ENCODE measurements at places on chromosomes 16 and 17.

GRCh38 chr17:77528516-77529327 is 388.0 kb downstream of the SEC14L1 start:
- DNase-seq, result no peak

DNA sequence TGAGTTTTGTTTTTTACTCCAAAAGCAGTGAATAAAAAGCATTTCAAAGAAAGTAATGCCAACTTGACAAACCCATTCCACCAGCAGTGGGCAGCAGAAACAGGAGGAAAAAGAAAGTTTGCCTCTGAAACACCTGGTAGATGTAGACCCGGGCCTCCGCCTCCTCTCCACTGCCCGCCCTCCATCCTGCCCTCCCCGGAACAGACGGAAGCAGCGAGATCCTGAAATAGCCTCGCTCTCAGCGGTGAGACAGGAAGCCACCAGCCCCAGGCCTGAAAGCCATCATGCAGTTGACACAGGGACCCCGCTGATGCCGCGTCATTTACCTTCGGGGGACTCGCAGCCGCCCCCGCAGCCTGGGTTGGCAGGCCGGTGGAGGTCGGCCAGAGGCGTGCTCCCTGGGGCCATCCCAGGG is 67.8 kb downstream of the C16orf78 start:
- DNase-seq, result no peak

DNA sequence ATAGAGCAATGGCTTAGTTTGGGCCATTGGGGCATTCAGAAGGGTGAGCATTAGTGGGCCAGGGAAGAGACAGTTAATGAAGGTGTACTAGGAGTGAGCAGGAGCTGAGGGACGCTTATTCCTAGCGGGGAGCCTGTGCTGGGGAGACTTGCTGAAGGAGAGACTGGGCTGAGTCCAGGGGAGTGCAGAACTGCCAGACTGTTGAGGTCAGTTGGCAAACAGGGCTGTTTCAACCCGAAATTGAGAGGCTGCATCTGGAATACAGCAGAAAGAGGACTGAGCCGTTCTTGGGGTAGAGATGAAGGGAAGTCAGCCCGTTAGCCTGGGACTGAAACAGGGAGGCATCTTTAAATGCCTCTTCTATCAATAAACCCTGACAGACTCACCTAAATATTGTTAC is 33.2 kb downstream of the MAP2K6 start:
- DNase-seq, result no peak

DNA sequence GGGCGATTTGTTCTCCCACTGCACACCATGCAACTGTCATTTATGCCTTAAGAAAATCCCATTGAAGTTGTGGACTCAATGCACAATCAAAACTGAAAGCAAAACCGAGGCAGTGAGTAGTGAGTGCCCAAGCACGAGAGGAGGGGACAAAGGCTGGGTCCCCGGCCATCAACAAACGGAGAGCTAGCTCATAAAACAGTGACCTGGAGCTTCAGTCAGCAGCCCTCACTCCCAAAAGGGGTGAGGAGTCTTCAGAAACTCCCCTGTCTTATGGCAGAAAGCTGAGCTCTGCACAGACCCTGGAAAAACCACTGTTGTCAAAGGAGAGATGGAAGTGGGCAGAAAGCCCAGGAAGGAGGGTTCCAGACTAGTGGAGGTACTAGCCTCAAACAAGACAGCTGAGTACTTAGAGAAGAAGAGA is 96.9 kb downstream of the ADCY9 start:
- no peak for DNase-seq

GRCh38 chr16:65876056-65876408 is 490.5 kb upstream of the CDH5 start:
- DNase-seq, result no peak

DNA sequence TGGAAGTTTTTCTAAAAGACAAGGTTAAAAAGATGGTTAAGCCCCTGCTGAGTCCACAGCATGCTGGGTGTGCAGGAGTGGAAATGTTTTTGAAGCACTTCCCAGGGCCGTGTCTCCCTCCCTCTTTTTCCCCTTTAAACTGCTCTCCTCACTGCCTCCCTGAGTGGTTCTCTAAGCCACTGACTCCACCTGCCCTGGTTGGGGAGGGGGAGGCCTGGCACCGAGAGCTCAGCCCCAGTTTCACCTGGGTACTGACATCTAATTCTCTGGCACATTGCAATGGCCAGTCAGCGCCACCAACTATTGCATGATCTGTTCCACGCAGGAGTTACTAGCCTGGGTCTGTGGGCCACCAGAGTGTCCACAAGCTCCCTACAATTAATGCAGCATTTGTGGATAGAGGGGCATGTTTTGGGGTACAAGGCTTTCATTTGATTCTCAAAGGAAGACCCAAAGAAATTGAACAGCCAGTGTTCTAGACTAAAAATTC is 22.7 kb downstream of the MPP3 start:
- DNase-seq, result no peak

GRCh38 chr16:77807021-77807420 is 18.7 kb downstream of the VAT1L start:
- DNase-seq, result no peak

GRCh38 chr16:54437921-54438320 is 151.3 kb upstream of the IRX3 start:
- DNase-seq, result no peak

- DNase-seq, result peak; percentile 87
These were observed 8.3 kb downstream of the MNT start for GRCh38 chr17:2392252-2393173.

- no peak for DNase-seq
These were observed 509 bp upstream of the JUP start for GRCh38 chr17:41787021-41787418.

DNA sequence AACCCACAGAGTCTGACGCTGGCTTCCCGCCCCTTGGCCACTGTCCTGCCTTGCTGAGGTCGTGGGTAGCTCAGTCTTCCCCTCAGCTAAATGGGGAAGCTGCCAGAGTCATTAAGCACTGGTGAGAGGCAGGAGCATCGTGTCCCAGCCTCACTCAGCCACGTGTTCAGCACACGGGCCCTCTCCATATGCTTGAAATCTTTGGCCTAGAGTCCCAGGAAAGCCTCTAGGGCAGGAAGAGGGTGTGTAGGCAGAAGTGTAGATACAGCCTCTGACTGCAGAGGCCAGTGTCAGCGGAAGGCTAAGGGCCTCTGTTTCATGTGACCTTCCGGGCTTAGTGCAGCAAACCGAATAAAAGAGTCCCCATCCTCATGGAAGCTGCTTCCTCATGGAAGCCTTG is 4.1 kb downstream of the DHODH start:
- no peak for DNase-seq

GRCh38 chr17:40559954-40560591 is 5.2 kb downstream of the CCR7 start:
- DNase-seq, result peak; percentile 63

- no peak for DNase-seq
These were observed 1.7 kb upstream of the CCL23 start for GRCh38 chr17:36019423-36019822.

- DNase-seq, result no peak
These were observed 870.1 kb downstream of the CDH11 start for GRCh38 chr16:64251742-64252141.

GRCh38 chr17:41519501-41520224 is 973 bp upstream of the KRT15 start:
- DNase-seq, result no peak

DNA sequence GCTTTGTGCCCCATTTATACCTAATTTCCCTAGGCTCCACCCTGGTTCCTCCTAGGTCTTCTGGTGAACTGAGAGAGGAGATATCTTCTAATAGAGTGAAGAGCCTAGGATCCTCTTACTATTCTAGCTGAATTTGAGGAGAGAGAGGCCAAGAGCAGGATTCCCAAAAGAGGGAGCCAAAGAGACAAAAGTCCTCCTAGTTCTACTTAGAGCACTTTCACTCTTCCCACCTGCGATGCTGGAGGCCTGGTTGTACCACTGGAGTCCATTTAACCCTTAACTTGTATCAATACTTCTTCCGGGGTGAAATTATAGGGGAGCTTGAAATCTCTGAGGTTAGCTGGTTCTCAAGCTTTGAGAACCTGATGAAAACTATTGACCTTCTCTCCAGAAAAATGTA is 3.4 kb upstream of the SSH2 start:
- no peak for DNase-seq

DNA sequence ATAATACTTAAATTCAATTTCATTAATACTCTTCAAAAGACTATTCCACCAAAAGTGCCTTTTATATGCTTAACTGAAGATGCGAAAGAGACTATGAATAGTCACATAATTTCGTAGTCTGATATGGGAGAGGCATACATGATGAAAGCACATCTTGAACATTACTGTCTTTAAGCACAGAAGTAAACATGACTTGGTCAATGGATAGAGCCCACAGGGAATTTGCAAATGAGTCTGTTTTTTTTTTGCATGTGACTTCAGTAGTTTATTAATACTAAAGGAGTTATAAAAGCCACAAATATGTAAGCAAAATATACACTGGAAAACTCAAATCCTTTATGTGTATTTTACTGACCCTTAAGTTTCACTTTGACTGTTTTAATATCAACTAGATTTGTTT is 15.9 kb downstream of the ADPRM start:
- DNase-seq, result no peak

- DNase-seq, result no peak
These were observed 207.6 kb downstream of the FTO start for GRCh38 chr16:53911513-53911912.

DNA sequence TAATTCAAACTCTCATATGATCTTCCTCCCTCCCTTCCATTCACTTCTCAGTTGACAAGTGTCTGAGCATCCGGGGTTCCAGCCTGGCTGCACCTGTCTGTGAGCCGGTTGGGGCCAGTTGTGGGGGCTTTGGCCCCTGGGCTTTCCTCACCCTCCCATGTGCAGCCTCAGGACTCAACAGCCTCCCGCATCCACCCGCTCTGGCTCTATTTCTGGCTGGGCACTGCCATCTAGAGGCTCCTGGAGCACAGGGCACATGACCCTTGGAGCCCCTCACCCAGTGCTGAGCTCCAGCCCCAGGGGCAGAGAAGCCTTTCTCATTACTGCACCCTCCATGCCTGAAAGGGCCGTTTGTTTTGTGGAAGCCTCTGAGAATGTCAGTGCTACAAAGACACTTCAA is 43.3 kb downstream of the HAPSTR1 start:
- DNase-seq, result no peak

- no peak for DNase-seq
These were observed at the start of gene CCL22 for GRCh38 chr16:57358527-57359095. Gene CCL22 (plus strand): TSS chr16:57358783. CDS start chr16:57358817, 34 bp downstream.

DNA sequence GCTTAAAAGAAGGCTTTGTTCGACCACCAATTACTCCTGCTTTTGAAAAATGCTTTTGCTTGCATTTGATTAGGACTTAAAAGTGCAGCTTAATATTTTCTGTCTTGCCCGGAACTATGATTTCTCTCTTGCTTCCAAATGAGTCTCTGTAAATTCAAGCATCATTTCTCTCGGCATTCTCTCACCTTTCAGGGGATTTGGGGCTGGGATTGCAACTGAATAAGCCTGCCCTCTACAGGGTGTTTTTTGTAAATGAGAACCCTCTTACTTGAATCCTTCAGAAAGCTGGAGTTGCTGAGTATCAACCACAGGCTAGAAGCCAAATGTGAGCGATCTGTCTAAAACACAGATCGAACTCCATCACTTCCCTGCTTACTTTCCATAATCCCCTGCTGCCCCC is 234.6 kb downstream of the TMEM114 start:
- DNase-seq, result no peak

GRCh38 chr17:78131172-78132083 is 857 bp downstream of the TMC8 start:
- DNase-seq, result no peak

DNA sequence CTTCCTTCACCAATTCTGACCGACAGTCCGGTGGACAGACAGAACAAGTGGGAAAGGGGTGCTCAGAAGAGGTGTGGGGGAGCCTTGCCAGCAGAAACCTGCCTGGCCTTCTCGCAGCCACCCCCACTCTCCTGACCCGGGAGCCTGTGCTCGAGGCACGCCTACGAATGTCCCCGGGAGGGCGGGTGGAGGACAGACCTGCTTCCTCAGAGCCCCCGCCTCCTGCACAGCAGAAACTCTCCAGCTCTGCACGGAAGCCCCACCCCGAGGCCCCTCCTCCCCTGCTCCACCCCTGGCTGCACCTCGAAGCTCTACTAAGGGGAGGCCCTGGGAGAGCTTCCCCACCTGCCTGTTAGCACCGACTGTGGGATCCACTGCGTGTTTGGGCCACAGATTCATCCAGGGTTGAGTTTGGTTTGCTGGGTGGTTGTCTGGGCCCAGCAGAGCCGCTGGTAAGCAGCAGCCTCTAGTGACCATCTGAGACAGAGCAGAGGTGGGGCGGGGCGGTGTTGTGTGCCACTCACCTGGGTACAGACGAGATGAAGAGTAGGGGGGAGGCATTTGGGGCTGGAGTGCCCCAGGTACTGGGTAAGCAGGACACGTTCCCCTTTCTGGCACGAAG is 6.2 kb downstream of the TAF1C start:
- DNase-seq, result no peak

- DNase-seq, result no peak
These were observed 33.1 kb downstream of the CTU2 start for GRCh38 chr16:88739139-88739976.

GRCh38 chr17:20314834-20315233 is 152.5 kb downstream of the LGALS9B start:
- DNase-seq, result no peak

DNA sequence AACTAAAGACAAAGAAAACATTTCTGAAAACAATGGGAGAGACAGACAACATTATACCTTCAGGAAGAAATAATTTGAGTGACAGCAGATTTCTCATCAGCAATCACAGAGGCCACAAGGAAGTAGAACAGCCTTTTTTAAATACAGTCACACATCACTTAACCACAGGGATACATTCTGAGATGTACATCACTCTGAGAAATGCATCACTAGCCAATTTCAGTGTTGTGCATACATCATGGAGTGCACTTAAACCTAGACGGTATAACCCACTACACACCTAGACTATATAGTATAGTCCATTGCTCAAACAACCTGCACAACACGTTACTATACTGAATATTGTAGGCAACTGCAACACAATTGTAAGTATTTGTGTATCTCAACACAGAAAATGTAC is 24.9 kb upstream of the ALOX12 start:
- DNase-seq, result no peak

DNA sequence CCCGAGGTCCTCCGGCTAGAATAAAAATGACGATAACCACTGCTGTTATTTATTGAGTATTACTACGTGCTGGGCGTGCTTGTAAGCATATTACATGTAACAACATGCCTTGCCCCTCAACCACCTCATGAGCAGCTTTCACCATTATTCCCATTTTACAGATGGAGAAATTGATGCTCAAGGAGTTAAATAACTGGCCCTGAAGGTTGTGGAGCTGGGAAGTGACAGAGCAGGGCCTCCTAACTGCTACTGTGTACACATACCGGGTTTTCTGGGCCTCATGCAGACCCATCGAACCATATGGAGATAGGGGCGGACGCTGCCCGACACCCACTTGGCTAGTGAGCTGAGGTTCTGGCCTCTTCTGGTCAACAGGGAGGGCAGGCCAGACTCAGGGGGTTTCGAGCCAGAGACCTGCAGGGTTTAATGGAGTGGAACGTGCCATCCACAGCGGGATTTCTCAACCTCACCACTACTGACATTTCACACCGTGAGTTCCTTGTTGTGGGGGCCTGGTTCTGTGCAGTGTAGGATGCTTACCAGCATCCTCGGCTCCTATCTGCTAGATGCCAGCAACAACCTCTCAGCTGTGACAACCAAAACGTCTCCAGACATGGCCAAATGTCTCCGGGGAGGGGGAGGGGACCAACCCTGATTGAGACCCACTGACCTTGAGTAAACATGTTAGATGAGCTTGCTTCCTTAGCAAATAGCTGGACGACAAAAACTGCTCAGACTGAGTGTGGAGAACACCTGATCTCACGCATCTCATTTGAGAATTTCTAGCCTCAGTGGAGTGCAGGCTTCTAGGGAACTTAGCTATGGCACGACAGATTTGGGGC is 432.0 kb downstream of the SLC39A11 start:
- no peak for DNase-seq
